Myocyte (in vitro differentiated cells): ENCODE measurements at places on chromosomes 12 and 14.

DNA sequence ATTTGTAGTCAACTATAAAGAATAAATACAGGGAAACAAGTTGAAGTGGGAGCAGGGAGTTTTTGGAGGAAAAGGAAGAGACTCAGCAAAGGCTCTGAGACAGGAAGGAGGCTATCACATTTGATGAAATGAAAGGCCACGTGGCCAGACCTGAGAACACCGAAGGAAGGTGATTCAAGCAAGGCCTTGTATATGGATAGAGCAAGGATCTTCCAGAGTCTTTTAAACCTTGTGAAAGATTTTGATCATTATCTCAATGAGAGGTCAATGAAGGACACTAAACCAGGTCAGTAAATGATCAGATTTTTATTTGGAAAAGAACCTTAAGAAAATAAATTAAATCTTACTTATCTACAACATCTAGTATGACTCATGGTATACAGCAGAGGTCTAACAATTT lies 523.5 kb downstream of the SLC16A7 start:
- no peak for DNase-seq

DNA sequence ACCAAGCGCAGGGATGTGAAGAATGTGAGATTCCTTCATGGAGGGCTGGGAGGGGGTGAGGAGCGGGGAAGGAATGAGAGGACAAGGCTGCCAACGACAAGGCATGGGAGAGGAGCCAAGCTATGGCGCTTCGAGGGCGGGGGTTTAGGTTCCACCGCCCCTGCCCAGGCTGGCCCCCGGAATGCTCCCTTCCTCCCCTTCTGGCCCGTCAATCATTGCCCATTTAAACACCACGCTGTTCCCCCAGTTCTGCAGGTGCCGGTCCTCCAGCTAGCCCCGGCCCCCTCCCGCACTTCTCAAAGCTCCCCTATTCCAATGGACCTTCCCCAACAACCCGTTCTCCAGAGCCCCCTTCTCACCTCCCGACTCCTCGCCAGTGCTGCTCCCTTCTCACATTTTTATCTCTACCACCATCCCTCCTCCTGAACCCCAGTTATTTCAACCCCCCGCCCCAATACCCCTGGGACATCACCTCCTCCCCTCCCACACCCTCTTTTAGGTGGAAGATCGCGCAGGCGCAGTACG lies 428 bp downstream of the RNF41 start:
- DNase-seq, result peak; percentile 84

- DNase-seq, result peak; percentile 15
Measured at GRCh38 chr14:35829449-35829848, 3.3 kb downstream of the BRMS1L start.

DNA sequence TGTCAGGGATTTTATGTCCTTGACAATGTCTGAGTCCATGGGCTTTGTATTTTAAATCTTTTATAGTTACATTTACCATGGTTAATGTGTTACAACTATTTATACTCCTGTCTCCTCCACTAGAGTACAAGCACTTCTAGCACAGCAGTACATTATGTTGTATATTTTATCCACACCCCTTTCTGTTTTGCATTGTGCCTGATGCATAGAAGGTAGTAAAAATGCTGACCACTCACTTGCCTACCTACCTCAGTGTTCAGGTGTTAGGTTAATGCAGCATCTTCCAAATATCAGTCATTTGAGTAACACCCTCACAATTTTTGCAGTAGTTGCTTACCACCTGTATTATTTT lies 31.1 kb upstream of the SLC38A2 start:
- no peak for DNase-seq

DNA sequence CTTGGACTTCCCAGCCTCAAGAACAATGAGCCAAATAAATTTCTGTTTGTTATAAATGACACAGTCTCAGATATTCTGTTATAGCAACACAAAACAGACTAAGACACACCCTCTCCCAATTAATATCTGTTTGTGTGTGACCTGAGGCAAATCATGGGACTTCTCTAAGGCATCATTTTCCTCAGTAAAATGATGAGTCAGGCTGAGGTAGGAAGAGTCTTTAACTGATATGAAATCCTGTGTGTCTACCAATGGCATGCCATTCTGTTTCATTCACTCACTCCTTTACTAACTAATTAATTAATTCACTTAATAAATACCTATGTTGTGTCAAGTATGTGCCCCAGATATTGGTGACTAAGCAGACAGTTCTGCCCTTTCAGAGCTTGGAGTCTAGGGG lies 258.4 kb upstream of the CRY1 start:
- DNase-seq, result no peak

DNA sequence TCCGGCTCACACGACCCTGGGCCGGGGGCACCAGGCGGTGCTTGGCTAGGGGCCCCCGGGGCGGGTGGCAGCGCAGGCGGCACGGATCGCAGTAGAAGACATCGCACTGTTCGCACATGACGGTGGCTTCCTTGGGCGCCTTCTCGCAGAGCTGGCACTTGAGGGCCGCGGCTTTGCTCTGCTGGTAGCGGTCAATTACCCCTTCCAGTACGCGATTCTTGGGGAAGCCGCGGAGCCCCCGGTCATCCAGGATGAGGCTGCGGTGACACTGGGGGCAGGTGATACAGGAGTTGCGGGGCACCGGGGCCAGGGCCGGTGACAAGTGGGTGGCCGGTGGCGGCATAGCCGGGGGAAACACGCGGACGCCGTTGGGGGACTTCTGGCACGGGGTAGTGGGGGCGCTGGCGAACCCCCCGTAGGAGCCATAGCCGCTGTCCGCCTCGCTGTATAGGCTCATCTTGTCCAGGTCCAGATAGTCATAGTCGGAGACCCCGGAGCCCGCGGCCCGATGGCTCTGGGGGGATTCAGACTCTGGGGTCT lies 553 bp downstream of the TRIM9 start:
- peak; percentile 15 for DNase-seq

GRCh38 chr12:49197256-49197655 lies 8.4 kb upstream of the TUBA1A start:
- DNase-seq, result no peak

DNA sequence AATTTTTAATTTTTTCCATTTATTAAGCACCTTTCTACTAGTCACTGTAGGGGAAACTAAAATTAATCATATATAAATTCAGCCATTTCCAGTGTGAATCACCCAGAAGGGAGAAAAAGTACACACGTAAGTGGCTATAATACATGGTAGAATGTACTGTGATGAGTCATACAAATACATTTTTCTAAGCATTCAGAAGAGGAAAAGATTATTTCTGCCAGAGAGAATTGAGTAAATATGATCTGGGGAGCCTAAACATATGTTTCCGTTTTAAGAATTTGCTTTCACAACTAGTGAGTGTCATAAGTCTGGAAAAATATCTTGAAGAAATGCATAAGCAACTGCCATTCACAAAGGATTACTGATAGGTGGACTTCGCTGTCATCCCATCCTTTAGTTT lies 102.8 kb downstream of the TGFB3 start:
- no peak for DNase-seq

GRCh38 chr14:49050822-49051221 lies 535.4 kb downstream of the RPS29 start:
- DNase-seq, result no peak

DNA sequence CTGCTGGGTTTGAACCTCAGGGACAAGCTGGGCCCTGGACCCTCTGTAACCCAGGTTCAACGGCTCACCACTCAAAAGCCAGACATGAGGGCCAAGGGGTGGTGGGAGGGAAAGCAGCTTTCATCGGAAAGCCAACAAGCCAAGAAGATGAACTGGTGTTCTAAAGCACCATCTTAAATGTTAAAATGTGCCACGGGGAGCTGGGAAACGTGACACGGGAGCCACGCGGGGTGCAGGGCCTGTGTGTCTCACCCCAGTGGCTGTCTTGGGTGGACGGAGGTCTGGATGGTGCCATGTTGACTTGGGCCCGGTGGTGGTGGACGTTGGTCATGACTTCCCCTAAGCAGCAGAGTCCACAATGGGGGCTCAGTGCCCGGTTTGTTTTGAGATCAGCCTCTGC lies 97.7 kb upstream of the SFSWAP start:
- DNase-seq, result no peak
